ENCODE measurements at places on chromosomes 3 and 15.

- DNase-seq: no peak
Observed at GRCh38 chr3:64039981-64040733, 16.9 kb upstream of the PSMD6 start.

GRCh38 chr3:73955494-73956070 lies 330.8 kb upstream of the PDZRN3 start:
- DNase-seq: no peak

GRCh38 chr15:82972990-82973389 lies 13.0 kb upstream of the RAMAC start:
- no peak for DNase-seq

DNA sequence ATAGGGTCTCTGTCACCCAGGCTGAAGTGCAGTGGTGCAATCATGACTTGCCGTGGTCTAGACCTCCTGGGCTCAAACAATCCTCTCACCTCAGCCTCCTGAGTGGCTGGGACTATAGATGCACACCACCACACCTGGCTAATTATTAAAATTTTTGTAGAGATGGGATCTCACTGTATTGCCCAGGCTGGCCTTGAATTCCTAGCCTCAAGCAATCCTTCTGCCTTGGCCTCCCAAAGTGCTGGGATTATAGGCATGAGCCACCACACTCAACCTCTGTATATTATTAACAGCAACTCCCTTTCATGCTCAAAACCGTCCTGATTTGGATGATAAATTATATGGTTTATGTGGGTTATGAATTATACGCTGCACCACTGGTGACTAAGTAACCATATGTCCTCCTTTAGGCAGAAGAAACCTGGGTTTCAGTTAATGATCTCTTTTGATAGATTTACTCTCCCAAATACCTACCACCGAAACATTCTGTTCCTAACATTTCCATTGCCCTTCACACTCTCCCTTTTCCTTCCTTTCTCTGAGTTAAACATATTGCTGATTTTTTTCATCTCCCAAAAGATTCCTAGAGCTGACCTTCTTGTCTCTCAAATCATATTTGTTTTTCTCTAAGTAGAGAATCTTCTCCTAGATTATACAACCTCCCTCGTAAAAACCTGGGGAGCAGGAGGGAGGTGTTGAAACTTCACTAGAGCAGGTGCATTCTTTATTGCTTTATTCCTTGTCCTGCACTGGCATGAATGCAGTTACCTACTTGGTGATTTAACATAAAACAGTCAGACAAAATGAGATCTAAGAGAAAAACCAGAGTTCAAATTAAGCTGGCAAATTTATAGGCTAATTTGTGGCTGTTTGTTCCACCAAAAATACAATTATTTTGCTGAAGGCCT lies 32.9 kb downstream of the PCYT1A start:
- DNase-seq: no peak

DNA sequence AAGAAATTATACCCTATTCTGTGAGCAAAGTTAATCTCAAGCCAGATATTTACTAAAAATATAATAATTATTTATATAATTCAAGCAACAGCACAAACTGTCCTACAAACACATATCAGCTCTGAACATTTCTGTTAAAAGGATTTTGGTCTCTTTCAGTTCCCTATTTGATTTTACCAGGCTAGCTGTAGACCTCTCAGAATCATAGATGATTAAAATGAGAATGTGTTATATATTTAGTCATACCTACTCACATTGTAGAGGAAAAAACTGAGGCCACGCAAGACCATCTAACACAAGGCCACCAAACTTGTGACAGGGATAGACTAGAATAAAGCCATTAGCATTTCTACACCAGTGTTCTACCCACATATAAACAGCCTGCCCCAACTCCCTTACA lies 28.5 kb downstream of the ACKR4 start:
- DNase-seq: no peak

DNA sequence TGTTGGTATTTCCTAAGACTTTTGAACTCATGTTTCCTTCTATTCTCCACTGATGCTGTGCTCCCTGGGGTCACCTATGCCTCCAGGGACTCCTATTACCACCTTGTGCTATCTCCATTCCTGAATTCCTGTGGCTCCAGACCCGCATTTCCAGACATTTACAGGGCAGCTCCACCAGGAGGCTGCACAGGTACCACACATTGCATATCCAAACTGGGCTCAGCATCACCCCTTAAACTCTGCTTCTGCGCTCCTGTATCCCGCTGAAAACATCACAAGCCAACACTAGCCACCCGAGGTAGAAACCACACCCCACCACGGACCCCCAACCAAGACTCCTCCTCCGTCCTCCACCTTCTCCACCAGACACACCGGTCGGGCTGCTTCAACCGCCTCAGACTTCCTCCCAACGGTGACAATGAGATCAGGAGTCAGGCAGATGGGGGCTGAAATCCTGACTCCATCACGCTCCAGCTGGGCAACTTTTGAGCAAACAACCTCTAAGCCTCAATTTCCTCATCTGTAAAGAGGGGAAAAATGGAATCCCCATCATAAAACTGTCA lies 10.4 kb downstream of the TNK2 start:
- no peak for DNase-seq

GRCh38 chr3:52892625-52893311 lies 4.6 kb downstream of the STIMATE start:
- DNase-seq: no peak

DNA sequence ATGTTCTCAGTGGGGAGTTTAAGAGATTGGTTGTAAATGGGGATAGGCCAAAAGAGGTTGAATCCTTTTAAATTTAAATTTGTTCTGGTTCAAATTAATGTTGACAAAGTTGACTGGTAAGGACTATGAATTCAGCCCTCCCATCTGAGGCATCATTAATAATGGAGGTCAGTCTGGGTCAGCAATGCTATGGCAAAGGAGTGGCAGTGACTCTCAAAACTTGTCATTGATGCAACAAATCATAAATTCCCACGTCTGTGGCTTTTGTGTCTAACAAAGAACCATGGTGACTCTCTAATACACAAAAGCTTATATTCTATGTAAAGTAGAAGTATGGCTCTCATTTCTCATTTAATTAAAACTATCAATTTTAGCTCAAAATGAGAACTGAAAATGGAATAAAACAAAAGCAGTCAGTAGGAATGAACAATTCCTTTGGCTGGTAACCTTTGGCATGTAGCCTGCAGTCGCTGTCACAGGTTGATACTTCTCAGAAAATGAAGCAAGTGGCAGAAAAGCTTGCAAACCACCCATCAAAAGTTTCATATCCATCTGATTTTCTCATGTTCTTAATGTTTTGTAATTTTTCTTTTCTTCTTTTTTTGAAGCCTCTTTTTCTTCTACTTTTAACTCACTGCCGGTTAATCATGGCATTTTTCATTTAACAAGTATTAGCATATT lies 12.2 kb upstream of the ZBED2 start:
- DNase-seq: no peak

DNA sequence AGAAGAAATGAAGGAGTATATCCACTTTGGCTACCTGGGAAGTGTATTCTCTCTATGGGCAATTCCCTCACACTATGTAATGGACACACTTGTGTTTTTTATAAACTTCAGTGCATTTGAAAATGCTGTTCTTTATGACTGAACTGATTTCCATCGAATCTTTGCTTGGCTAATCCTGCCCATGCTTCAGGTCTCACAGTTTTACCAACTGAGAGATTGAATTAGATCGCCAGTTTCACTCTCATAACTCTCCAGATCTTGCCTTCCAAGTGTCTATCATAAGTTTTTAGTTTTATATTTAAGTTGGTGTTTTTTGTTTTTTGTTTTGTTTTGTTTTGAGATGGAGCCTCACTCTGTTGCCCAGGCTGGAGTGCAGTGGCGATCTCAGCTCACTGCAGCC lies 73.5 kb upstream of the MBNL1 start:
- no peak for DNase-seq

DNA sequence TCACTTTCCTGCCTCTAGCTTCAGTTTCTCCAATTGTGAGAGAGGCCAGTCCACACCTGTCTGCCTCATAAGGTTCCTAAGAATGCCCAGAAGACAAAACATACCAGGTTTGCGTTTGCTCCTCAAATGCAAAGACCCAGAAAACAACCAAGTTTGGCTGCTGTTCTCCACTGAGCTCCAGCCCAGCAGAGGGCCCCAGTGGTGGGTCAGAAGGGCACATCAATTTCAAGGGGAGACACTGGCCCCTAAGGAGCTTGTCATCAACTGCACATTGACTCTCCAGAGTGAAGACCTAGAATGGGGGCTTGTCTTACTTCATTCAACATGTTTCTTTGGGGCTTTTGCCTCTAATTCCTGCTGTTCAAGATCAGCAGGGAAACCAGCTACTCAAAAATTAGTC lies 127.9 kb upstream of the SLC6A11 start:
- DNase-seq: no peak

GRCh38 chr3:70857916-70858315 lies 545.5 kb upstream of the MDFIC2 start:
- DNase-seq: no peak
